Fibroblast of skin of scalp (primary cell): ENCODE measurements at places on chromosomes 7 and 10.
A peak's percentile ranks its signal among the peaks of the same experiment; 100 is the strongest.

DNA sequence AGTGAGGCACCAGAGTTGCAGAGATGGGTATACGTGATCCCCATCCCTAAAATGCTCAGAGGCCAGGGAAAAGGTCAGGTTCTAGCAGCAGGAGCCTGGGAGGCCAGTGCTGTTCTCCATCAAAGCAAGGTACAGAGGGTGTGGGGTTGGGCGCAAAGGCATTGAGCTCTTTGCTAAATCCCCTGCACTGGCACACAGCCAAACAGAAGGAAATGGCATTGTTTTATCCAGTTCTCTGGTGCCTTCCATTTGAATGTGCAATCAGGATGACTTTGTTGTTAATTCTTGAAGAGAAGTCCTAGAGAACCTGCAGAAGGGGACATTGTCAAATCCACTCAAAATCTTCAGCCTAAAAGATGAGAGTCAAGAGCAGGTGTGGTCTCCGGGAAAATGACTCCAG lies 111.3 kb upstream of the CHST15 start:
- DNase-seq = no peak

GRCh38 chr7:104039363-104039762 lies 49.9 kb upstream of the RELN start:
- DNase-seq = no peak

DNA sequence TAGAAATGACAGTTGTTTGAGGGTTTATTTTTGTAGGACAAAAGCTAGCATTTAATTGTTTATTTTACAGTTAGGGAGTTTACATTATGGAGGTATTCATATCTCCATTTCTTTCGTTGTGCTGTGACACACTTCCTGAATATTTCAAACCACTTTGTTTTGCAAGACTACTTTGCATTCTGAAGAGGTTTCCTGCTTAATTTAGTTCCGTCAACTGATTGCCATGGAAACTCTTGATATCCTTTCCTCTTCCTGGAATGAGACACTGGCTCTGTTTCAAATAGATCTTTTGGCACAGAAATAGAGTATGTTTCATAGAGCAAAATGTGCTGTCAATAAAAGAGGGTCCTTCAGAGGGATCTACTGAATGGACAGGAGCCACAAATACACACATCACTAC lies 159.5 kb upstream of the AGR3 start:
- peak; percentile 85 for DNase-seq

DNA sequence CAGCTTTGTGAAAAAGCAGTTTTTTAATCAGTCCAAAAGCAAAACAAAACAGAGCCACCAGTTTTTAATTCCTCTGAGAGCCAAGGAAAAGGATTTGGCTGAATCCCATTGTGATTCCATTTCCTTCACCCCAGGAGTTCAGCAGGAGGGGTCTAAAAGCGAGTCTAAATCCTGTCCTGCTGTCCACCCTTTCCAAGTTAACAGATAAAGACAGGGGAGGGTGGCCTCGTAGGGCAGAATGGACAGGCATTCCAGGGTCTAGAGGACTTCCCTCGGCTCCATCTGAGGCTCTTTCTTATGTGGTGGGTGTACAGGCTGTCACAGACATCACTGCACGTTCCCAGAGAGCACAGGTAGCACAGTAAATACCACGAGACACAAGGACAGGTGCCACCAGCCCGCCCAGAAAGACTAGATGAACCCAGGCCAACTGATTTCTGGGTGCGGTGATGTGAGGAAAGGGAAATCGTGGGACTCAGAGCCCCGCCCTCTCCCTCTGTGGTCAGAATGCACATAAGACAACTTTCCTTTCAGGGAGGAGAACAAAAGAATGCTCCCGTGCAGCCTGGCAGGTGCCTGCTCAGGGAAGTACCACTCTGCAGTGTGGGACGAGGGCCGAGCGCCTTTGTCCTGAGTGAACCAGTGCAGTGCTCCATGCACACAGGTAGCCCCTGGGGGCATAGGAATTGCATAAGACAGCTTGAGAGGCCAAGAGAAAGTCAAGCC lies 119.7 kb downstream of the ABLIM1 start:
- DNase-seq = no peak

DNA sequence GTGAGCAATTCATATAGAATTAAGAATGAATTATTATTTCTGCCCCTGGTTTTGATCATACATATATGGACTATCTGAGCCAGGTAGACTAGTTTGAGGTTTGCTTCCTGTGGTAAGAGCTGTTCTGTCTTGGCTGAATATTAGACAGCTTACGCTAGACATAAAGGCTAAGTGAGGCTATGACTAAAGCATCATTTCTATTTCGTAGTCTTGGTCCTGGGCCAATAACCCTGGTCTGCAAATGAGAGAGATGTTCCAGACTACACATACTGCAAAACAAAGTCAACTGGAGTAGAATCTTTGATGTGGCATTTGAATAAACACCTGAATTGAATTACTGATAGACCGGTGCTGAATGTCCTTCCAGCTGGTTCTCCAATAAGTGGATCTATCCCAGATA lies 40.8 kb upstream of the CACNB2 start:
- DNase-seq = no peak

DNA sequence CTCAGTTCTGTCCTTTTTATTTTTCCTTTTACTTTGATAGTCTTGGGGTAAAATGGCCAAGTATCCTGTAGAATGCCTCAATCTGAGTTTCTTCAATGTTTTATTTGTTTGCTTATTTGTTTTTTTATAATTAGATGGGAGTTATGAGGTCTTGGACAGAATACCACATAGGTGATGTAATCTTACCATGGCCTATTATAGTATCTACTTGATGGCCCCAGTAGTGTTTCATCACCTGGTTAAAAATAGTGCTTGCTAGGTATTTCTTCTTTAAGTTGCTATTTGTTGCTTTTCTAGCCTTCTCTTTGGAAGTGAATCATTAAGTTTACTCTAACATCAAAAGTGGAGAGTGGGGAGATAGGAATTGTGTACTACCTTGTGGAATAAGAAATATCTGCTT lies 1020.0 kb upstream of the KCND2 start:
- no peak for DNase-seq

- DNase-seq = peak; percentile 18
Observed at GRCh38 chr7:13778967-13779366, 210.5 kb downstream of the ETV1 start.

- peak; percentile 75 for DNase-seq
Observed at GRCh38 chr7:29988424-29989256, 961 bp downstream of the SCRN1 start.
